ENCODE measurements at places on chromosomes 4 and X.

GRCh38 chr4:7531640-7531994 is 96.9 kb upstream of the PSAPL1 start:
- no peak for DNase-seq

- no peak for DNase-seq
Measured at GRCh38 chr4:98446499-98447375, 185.6 kb downstream of the RAP1GDS1 start.

- DNase-seq = no peak
Measured at GRCh38 chrX:153522259-153522658, 4.8 kb downstream of the ATP2B3 start.

GRCh38 chr4:142809559-142809958 is 36.5 kb downstream of the INPP4B start:
- no peak for DNase-seq

GRCh38 chr4:112099701-112100297 is 45.5 kb upstream of the FAM241A start:
- DNase-seq = no peak

- peak; percentile 23 for DNase-seq
Measured at GRCh38 chrX:133229361-133229760, 11.2 kb upstream of the TFDP3 start.

GRCh38 chrX:65034292-65034667 is 58.0 kb upstream of the ZC4H2 start:
- DNase-seq = no peak

DNA sequence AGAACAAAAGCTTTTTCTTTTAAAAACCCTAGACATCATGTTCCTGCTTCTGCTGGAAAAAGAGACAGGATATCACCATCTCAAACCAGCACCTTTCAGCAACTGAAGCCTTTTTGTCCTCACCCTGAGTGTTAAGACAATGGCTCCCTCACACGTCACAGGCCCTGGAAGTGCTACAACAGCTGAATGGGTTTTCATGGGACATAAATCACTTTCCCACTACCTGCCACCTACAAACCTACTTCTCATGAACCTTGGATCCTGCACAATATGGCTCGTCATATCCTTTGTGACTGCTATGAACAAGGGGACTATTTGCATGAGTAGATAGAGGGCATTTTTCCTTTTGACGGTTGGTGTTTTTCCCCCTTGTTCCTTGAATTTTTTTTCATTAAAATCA is 93.6 kb downstream of the TSPAN5 start:
- no peak for DNase-seq

GRCh38 chrX:129655547-129656249 is 942 bp upstream of the APLN start:
- no peak for DNase-seq

- no peak for DNase-seq
Measured at GRCh38 chr4:74640111-74640903, 154.0 kb downstream of the BTC start.

DNA sequence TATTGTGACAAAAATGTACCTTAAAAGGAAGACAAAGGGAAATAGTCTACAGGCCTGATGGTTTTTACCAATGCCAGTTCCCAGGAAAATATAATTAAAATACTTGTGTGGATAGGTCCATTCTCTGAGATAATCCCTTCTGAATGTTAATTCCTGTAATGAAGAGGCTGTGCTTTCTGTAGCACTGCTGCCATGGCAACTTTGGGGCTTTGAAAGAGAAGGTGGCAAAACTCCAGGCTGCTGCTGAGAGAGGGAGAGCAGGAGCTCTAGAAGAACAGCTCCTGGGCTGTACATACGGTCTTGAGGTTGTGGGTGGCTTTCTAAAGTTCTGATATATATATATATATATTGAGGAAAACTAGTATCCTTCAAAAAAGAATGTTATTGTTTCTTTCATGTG is 125.4 kb downstream of the PDLIM5 start:
- no peak for DNase-seq

- no peak for DNase-seq
Measured at GRCh38 chr4:185265942-185266341, 56.5 kb downstream of the SNX25 start.

- no peak for DNase-seq
Measured at GRCh38 chr4:102168580-102168979, 176.7 kb downstream of the SLC39A8 start.

GRCh38 chrX:48957477-48957826 is at the start of gene OTUD5:
OTUD5 (minus strand) TSS chrX:48957607; CDS start chrX:48957570, 37 bp downstream.
- peak; percentile 71 for DNase-seq

DNA sequence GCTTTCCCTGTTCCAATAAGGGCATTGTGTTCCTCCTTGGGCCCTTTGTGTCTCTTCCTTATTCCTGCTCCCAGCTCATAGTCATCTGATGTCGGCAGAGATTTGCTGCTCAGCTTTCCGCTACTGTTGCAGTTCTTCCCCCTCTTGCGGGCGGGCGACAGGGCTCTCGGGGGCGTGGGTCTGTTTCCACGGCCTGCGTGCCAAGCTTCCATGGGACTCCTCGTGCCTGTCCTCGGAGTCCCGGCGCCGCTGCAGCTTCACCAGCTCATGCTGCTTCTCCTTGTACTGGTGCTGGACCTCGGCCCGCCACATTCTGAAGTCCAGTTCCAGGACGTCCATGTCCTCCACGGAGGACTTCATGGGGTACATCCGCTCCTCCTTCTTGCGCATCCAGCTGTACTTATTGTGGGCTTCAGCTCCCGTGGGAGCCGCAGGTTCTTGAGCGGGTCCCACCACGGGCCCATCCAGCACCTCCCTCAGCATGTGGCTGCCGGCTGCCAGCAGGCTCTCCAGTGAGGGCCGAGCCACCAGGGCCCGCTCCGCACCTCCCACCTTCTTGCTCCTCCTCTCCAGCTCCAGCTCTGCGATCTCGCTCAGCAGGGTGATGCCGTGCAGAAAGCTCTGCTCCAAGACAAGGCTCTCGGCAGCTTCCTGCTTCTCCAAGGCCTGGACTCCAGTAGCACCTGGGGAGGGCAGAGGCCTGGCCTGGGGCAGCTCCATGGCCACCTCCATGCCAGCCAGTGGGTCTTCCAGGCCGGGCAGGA is 74.1 kb upstream of the UCP1 start:
- DNase-seq = no peak

DNA sequence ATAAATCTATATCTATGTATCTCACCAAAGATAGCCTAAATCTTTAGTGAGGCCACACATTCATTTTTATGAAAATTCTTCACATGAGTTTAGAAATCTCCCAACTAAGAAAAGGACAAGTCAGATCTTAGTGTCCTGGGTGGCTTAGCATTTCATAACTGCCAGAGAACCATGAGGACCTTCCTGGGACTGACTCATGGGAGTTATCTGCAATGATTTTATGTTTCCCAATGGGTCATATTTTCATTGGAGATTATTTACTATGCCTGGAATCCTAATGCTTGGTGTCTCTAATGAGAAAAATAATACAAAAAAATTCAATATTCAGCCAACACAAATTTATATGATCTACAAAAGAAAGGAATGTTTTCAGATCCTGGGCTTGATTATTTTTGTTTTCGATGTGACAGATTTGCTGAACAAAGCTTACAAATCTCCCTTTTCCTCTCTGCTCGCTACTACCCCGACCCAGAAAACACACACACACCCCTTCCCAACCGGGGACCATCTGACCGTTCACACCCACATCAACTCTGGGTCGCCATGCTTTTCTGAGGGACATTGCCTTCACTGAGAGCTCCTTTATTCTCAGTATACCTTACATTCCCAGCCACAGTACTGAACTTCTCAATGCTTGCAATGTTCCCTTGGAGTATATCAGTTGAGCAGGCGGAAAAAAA is 40.1 kb downstream of the SORBS2 start:
- no peak for DNase-seq

DNA sequence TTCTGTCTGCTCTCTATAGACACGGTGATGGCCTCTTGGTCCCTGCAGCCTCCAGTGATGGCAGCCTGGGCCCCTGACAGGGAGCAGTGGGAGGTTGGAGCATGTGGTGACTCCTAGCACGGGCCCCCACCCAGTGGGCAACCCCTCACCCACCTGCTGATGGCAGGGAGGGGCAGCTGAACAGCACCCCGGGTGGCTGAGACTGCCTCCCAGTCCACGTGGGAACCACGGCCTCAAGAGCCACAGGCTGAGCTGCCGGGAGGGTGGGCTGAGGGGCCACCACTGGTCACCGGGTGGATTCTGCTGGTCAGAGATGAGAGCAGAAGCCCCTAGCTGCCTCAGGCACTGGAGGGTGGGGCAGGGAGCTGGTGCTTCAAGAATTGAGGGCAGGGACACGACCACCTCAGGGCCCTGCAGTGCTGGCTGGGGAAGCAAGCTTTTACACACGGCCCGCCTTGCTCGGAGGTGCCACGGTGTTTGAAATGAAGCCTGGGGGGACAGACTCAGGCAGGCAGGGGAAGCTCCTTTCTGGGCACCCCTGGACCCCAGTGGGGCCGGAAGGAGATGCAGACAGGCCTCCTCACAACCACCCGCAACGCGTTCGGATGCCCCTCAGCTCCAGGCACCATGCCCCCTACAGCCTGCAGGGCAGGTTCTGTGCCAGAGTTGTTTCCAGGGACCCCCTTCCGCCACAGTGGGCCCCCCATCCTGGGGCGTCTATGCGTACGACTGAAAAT is 6.3 kb upstream of the HAUS3 start:
- DNase-seq = no peak

DNA sequence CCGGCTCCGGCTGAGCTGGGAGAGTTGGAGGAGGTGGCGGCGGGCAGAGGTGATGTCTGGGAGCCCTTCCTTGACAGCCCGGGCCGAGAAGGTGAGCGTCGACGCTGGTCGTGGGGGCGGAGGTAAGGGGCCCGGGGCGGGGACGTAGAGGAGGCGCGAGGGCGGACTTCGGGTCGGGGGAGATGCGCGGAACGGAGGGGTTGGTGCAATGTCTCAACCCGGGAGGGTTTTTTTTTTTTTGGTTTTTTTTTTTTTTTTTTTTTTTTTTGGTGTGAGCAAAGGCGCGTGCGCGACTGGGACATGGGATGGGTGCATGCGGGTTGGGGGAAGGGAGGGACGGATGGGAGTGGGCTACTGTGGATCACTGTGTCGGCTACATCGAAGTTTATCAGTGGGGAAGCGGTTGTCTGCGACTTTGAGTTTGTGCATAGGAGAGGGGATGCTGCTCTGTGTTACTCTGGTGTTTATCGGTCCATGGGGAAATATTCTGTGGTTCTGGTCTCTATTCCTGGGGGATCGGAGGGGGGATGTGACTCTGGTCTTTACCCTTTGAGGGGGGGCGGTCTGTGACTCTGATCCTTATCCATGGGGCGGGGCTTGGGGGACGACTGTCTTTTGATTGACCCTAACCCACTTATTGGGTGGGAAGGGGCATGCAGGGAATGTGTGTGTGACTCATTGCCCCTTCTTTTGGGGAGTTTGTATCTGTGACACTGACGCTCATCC is 537 bp downstream of the RBM10 start:
- no peak for DNase-seq

GRCh38 chrX:136819031-136819703 is 38.4 kb upstream of the ARHGEF6 start:
- DNase-seq = no peak

DNA sequence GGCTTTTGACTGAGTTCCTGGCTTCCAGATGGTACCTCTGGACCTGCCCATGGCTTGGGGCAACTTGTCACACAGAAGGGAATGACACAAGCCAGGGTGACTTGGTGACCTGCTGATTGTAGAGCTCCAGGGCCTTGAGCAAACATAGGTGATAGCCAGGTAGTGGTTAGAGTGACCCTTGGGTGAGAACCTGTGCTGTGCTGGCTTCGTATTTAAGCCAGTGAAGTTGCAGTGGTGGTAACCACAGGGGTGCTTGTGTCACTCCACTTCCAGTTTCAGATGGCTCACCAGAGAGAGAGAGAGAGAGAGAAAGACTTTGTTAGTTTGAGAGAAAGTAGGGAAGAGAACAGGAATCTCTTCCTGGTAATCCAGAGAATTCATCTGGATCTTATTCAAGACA is 471.6 kb downstream of the ZIC3 start:
- DNase-seq = no peak

- no peak for DNase-seq
Measured at GRCh38 chr4:185429660-185430059, 3.9 kb upstream of the UFSP2 start.

GRCh38 chr4:35965300-35965699 is 279.0 kb downstream of the ARAP2 start:
- no peak for DNase-seq

DNA sequence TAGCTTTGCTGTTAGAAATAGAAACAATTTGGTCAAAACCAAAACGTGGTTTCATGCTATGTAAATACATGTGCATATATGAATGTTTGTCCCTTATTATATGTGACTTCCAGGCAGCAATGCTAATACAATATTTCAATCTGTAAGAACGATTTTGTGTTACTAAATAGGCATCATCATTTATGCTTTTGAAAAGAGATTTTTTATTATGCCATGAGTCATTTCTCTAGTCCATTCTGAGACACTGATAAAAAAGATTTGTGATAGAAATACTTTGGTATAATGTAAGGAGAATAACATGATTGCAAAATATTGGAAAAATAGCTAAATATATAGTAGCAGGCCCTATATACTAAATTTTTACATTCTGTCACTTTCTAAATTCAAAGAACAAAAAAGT is 28.9 kb downstream of the SYNPO2 start:
- DNase-seq = no peak
